ENCODE measurements at places on chromosomes 1 and 21. TPM values are rescaled to one million over a fixed set of nuclear protein-coding genes. Genes with fewer than 3 reads are reported as not detected.

- no peak for DNase-seq
Observed at GRCh38 chr1:41399145-41399795, 38.0 kb downstream of the FOXO6 start.

DNA sequence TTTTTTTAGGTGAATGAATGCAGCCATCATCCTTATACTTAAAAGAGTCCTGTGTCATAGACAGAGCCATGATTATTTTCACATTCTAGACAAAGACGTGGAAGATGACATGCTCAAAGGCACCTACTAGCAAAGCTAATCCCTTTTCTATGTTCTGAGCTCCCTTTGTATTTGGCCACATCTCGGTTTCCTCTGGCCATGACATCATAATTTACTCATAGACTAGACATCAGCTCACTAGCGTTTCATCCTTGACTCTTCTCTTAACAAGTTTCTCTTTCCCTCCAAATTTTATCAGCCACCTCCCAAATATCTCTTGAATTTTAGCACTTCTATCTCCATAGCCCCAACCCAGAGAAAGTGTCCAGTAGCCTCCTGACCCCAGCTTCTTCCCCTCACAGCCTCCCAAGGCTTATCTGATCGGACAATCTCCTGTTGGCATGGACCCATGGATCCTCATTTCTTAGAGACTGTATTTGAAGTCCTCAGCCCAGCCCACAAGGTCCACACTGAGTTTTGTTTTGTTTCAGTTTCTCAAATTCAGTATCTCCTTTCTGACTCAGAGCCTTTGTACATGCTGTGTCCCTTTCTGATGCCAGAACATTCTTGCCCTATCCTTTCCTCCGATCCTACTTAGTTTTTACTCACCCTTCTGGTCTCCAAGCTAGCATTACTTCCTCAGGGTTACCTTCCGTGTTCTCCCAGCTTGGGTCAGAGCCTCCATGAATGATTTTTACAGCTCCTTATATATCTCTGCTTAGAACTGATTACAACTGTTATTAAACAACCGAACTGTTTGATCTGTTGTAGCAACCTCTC is 33.0 kb upstream of the EPS8L3 start:
- DNase-seq: no peak

- DNase-seq: no peak
Observed at GRCh38 chr1:228340686-228341449, 65.8 kb downstream of the TRIM11 start.

DNA sequence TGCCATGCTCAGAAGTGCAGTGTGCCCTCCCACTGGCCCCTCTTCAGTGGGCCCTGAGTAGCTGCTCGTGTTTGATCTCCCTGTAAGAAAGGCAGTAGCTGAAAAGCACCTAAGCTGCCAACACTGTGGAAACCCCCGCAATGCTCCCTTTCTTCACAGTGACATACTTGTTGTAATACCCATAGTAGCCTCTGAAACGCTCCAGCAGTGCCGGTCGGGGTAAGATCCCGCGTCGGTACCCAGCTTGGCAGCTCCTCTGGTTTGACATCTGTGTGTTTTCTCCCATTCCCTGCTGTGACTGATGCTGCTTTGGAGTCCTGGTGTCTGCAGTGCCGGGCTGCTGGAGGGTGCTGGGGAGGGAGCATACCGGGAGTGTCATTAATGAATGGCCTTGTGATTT is 3.6 kb downstream of the CHAF1B start:
- DNase-seq: peak; percentile 33

DNA sequence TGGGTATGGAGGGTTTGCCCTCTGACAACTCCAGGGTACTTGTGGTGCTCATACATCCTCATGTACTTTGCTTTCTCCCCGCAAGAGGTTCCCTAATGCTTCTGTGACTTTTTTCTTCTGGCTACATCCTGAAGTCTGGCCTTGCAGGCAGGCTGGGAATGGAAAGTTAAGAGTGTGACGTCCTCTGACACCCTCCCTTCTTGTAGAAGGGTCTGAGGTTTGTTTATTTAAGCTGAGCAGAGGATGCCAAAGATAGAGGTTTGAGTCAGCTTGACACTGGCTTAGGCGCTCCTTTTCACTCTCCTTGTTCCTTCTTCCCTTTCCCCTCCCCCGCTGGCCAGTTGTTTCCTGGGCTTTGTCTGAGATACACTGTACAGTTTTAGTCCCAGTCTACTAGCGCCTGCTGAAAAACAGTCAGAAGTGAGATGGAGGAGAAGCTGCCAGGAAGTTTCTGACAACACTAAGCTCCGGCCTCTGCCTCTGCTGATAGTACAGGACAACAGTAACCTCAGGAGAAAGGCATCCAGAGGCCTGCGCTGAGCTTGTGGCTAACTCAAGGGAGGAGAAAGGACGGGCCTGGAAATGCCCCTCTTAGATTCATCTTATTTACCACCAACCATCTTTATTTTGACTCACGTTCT is at the start of gene MACF1:
Gene MACF1, plus strand, starts transcription at position 255 of the 641 bp plus-strand sequence. Its CDS starts 328 bp downstream, at position 583.
- DNase-seq: no peak

DNA sequence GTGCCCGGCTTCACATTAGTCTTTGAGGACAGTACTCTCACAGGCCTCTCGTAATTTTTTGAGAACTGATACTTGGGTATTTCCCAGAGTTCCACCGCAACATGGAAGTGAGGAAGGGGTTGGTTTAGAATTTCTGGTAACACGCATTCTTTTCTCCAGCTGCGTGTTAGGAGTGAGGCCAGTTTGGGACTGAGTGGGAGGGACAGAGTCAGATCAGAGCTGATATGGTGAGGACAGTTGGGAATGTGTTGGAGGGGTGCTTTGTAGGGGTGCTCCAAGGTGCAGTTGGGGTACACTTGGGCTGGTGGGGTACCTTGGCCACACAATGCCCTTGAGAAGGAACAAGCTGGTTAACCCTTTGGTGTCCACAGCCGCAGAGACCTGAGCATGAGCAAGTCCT is 6.7 kb downstream of the FBXO6 start:
- DNase-seq: no peak

UBASH3A gene
- not detected for total RNA-seq

Measured in occipital lobe (tissue), 3 donors.